HL-60 (cell line): ENCODE measurements at places on chromosomes 6 and 20.

DNA sequence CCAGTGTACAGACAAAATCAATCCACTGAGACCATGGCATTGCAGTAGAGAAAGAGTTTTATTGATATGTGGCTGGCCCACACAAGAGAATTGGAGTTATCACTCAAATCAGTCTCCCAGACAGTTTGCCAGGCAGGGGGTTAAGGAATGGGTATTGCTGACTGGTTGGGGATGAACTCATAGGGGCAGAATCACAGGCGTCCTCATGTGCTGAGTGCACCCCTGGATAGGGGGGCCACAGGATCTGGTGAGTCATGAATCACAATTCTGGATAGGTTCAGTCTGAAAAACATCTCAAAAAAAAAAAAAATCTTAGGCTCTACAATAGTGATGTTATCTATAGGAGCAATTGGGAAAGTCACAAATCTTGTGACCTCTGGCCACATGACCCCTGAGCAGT is 29.5 kb upstream of the ILRUN start:
- DNase-seq = no peak

- no peak for DNase-seq
Observed at GRCh38 chr20:20212675-20213096, 155.2 kb upstream of the INSM1 start.

DNA sequence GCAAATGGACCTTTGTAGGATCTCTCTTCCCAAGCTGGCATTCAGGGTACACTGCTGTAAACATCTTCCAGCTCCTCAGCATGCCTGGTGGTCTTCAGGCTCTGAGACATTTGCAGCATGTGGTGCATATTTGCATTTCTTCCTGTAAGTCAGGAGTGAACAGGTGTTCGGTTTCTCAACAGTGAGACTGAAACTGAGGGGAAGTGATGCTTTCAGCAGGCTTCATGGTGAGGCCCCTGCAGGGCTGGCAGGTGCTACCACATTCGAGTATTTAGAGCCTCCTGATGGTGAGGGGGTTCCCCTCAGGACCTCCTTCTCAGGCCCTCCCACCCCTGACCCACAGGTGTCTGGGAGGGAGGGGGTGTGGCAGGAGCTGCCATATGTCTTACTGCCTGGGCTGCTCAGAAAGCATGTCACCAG is 15.1 kb downstream of the MYBL2 start:
- no peak for DNase-seq

- DNase-seq = no peak
Observed at GRCh38 chr20:11766961-11767360, 150.7 kb upstream of the BTBD3 start.

GRCh38 chr6:150549674-150550101 is 50.0 kb upstream of the PLEKHG1 start:
- DNase-seq = no peak

DNA sequence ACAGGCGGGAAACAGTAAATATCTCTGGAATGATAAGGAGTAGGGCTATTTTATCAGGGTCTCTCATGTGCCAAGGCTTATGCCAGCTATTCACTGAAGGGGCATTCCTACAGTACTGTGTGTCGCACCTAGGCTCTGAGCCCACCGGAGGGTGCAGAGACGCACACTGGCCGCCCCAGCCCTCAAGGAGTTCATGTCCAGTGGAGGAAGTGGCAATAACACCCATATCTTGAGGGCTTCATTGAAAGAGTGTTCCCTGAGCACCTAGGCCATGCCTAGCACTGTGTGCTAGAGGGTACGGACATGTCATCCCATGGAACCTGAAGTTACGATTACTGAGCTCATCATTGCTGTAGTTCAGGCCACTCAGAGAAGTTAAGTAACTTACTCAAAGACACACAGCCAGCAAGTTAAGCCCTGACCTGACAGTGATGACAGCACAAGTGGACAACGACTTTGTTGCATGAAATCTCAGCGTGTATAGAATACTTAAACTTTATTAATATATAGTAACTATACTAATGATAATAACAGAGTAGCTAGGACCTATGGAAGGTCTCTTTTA is 8.7 kb downstream of the CCN5 start:
- no peak for DNase-seq

GRCh38 chr20:45368221-45368980 is 5.4 kb downstream of the SYS1 start:
- peak; percentile 81 for DNase-seq

DNA sequence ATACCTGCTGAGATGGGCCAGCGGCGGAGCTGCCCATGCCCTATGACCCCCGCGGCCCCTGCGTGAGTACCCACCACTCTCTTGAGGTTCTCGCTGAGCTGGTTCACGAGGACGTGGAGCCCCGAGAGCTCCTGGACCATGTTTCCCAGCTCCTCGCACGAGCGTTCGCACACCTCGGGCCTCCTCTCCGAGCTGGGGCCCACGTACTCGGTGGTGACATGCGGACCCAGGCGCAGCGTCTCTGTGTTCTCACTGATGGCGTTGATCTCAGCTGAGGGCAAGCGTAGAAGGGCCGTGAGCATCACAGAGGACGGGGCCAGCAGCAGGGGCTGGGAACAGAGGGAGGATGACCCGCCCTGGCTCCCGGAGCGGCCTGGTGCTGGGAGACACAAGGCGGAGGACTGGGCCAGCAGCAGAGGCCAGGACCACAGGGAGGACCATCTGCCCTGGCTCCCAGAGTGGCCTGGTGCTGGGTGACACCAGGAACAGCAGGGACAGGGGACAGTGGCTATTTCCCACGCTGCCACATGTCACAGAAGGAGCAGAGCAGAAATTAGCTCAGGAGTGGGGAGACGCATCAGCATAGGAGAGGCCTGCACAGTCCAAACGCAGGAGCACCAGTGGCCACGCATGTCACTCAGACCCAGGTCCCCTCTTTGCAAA is 11.8 kb downstream of the THBS2 start:
- no peak for DNase-seq

DNA sequence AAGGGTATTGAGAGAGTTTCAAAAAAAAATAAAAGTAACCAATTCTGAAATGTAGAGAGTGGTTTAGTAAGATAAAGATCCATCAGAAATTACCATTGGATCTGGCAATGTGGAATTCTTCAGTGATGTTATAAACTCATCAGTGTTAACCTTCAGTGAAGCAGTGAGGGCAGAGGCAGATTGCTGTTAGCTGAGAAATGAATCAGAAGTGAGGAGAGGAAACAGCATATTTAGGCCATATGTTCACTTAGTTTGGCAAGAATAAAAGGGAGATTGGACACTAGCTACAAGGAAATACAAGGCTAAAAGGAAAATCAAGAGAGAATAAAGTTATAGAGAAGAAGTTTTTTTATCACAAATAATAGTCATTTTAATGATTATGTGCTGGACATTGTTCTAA is 9.6 kb downstream of the KCNQ5 start:
- DNase-seq = no peak

GRCh38 chr6:13927203-13927602 is 2.5 kb downstream of the RNF182 start:
- no peak for DNase-seq

DNA sequence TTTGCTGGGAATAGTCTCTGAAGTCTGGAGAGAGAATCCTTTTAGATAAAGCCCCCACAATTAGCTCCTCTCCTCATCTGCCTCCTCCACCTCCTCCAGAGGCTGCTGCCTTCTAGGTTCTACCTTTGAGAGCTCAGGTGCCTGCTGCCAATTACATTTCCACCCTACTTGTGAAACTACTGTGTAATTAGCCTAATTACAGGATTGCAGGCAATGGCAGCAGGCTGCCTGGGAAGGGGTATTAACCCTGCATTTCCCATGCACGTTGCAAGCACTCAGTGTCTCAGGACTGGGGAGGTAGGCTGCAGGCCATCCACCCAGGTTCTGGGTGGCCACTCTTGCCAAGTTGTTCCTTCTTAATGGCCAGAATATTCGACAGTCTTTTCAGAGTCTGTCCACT is 215.6 kb upstream of the ZNF217 start:
- DNase-seq = no peak
